Activated CD8-positive, alpha-beta memory T cell treated with anti-CD3 and anti-CD28 coated beads for 1 hour (primary cell): ENCODE measurements at places on chromosomes 3 and 15.

DNA sequence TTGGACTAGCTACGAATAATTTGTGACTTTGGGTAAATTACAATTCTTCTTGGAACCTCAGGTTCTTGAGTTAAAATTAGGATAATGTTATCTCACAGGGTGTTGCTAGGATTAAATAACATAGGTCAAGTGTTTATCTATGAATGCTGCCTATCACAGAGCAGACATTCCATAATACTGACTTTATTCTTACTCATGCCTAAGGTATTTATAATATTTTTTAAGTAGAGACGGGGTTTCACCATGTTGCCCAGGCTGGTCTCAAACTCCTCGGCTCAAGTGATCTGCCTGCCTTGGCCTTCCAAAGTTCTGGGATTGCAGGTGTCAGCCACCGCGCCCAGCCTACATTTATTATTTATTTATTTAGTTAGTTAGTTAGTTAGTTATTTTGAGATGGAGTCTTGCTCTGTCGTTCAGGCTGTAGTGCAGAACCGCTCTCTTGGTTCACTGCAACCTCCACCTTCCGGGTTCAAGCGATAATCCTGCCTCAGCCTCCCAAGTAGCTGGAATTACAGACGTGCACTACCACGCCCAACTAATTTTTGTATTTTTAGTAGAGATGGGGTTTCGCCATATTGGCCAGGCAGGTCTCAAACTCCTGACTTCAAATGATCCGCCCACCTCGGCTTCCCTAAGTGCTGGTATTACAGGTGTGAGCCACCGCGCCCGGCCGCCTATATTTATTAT, 741 bp upstream of the ZNF106 start:
- DNase-seq = no peak

DNA sequence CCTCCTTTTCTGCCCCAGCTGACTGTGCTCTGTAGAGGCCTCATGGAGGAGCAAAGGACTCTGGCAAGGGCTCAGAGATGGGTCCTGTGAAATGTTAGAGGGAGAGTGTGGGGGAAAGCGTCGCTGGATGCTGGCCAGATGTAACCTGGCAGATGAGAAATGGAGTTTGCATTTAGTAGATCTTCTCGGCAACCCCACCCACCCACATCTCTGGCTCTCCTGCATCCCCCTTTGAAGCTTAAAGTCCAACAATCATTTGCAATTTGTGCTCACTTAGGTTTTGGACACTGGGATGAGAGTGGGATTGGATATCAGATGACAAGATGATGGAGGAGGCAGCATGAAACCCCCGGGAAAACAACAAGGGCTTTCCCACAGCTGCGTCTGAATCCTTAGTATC, 523.6 kb upstream of the MCTP2 start:
- no peak for DNase-seq

- DNase-seq = no peak
Observed at GRCh38 chr15:70578196-70578595, 185.2 kb downstream of the UACA start.

DNA sequence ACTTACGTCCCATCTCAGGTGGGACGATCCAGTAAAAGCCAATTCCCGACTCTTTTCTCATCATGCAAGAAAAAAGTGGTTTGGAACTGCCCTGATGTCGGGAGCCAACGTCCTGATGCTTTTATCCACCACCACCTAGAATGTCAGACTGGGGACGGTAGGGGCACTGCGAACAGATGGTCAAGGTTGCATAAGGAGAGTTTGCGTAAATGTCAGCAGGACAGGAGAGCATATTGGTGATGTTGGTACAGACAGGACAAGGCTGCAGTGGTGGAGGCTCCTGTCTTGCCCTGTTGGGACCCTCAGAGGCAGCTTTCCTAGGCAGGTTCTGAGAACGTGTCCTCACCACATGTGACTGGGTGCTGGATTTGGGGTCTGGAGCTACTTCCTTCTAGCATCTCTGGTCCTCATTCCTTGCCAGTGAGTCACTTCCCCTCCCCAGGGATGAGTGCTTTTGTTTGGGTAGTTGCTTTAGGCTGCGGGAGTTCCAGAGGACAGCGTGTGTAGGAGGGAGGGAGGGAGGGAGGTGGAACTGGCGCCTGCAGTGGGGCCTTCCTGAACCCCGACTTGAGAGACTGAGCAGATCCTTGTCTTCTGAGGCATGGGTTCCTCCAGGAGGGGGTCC, 21.0 kb downstream of the THSD4 start:
- no peak for DNase-seq

GRCh38 chr3:31027191-31027761, 132.8 kb upstream of the GADL1 start:
- no peak for DNase-seq

DNA sequence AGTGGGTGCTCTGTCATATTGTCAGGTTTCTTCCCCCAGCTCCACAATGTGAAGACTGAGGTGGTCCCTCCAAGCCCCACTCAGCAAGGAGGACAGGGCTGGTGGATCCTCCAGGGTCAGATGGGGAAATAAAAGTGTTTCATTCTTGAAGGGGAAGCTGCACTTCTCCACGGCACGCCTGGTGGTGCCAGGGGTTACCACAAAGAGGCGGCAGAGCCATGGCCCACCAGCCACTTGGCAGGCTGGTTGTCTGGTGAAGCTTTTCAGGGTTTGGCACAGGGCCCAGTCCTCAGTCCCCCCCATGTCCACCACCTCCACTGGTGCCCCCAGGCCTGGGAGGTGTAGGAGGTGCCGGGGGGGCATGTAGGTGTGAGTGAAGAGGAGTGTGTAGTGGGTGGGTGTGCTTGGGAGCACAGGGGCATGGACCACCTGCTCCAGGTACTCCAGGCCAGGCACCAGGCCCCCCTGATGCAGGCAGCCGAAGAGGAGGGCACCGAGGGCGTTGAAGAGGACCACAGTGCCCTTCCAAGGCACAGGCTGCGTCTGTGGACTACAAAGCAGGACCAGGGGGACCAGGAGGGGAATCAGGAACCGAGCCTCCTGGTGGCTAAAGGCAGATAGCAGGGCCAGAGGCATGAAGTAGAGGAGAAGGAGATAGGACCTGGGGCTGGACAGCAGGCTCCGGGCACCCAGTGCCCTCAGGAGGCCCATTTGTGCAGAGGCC, 5.0 kb upstream of the NCBP2 start:
- DNase-seq = no peak

DNA sequence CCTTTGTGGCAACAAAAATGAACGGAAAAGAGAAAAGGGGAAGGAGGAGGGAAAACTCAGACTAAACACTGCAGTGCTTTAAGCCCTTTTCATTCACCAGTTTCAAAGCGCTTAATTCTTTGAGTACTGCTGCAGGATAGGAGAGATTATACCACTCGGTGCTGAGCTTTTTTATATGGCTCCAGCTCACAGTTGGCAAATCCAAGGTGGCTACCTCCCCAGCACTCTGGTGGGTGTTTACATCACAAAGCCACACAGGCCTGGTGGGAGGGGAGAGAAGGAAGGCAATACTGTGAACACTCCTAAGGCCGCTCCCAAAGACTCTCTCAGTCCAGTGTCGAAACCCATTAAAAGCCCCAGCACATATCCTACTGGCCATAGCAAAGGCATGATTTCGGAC, 191.4 kb downstream of the STT3B start:
- DNase-seq = no peak

GRCh38 chr15:70092464-70093027, 5.2 kb downstream of the TLE3 start:
- DNase-seq = no peak

- DNase-seq = no peak
Observed at GRCh38 chr3:24378313-24378712, 116.3 kb downstream of the THRB start.

DNA sequence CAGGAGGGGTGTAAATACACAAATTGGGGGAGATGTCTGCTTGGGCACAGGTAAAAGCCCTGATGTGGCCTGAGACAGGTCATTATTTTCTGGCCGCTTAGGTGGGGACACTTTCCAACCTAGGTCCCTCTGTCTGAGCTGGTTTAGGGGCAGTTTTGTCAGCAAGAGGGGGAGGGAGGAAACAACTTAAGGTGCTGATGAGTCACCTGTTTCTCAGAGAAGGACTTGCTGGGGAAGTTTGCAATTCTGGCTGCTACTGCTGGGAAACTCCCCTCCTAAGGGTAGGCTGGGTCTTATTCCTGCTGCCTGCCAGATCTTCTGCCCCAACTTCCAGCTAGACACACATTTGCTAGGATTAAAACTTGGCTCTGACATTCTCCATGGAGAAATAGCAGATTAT, 4.8 kb upstream of the RHOV start:
- DNase-seq = no peak

DNA sequence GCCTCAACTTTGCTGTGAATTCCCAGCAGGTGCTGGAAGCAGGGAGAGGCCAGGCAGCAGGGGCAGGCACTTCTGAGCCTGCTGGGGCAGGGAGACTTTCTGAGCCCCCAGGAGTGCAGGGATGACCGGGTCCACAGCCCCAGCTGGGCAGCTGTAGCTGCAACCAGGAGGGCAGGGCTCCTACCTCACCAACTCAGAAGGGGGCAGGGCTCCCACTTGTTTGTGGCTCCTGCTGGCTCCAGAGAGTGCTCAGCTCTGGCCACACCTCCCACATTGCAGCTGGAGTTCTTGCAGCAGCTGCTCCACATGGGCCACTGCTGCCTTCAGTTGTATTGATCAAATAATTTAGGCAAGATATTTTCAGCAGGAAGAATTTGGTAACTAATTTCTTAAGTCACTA, 812.3 kb downstream of the NSUN3 start:
- no peak for DNase-seq

GRCh38 chr15:82698711-82699345, 10.8 kb downstream of the AP3B2 start:
- no peak for DNase-seq

- DNase-seq = no peak
Observed at GRCh38 chr3:146162561-146162960, 1.6 kb upstream of the PLOD2 start.

DNA sequence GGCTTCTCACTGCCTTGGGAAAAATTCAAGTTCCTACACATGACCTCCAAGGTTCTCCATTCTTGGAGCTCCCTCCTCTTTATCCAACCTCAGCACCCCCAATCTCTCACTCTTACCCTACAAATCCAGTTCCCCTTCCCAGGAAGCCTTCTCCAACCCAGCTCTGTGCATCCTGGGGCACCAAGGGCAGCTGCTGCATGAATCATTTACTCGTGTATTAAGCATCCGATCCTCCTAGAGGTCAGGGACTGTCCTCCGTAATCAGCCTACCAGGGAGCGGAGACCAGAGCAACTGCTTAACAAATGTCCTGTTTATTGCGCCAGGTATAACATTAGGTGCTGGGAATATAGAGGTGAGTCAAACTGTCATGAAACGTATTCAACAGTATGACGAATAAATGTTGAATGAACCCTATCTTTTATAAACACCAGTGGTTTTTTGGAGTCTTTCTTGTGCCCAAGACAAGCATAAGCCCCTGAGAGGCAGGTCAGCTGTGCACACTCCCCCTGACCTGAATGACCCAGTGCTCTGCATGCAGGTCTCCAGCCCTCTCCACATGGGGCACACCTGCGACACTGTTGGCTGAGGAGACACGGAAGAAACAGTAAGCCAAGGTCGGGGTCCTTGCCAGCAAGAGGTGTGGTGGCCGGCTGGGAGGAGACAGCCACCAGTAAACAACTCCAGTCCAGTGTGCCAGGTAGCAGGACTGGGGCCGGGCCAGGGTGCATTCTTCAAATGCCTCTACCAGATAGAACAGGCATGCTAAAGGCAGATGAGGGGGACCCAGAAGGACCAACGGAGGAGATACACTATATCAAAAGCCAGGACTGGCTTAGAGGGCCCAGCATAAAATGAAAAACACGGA, 27.6 kb downstream of the ANP32A start:
- DNase-seq = no peak

GRCh38 chr3:171895900-171896299, 52.8 kb downstream of the TMEM212 start:
- DNase-seq = no peak

DNA sequence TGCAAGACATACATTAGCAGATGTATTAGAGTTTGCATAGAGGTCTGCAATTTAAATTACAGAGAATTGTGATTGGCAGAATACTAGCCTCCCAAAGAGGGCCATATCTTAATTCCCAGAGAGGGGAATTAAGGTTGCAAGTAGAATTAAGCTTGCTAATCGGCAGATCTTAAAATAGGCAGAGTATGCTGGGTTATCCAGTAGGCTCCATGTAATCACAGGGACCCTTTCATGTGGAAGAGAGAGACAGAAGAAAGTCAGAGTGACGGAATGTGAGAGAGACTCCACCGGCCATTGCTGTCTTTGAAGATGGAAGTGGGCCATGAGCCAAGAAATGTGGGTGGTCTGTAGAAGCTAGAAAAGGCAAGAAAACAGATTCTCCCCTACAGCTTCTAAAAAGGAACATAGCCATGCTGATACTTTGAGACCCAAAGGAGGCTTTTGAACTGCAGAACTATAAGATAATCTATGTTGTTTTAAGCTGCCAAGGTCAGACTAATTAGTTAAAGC, 38.8 kb downstream of the IMPG2 start:
- DNase-seq = no peak

DNA sequence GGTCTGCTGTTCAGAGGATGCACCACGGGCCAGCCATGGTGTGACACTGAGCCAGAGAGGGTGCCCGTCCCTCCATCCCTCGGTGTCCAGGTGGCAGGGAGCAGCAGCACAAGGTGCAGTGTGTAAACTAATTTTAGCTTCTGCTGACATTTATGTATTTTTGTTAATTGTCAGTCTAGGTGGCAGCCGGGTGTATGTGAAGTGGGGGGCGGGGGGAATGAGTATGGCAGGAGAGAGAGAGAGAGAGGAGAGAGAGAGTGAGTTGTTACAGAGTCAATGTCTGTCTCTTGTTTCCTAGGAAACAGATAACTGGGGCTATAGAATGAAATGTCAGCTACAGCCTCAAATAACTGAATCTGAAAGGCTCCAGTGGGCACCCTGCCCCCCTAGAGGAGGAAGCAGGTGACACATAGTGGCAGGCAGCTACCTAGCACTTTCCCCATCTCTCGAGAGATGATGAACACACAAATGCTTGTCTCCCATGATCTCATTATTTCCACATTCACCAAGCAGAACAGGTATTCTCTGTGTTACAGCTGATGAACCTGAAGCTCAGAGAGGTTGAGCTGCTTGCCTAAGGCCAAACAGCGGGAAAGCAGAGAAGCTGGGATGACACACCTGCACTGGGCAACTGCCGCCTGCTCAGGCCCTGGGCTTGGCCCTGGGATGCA, 24.7 kb downstream of the RASGRF1 start:
- DNase-seq = no peak

- DNase-seq = no peak
Observed at GRCh38 chr3:43073116-43073835, 32.6 kb downstream of the POMGNT2 start.

DNA sequence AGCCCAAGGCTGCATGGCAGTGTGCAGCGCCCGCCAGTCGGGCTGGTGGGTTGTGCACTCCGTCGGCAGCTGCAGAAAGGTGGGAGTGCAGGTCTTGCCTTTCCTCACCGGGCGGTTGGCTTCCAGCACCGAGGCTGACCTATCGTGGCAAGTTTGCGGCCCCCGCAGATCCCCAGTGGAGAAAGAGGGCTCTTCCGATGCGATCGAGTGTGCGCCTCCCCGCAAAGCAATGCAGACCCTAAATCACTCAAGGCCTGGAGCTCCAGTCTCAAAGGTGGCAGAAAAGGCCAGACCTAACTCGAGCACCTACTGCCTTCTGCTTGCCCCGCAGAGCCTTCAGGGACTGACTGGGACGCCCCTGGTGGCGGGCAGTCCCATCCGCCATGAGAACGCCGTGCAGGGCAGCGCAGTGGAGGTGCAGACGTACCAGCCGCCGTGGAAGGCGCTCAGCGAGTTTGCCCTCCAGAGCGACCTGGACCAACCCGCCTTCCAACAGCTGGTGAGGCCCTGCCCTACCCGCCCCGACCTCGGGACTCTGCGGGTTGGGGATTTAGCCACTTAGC, 4.3 kb downstream of the ISL2 start:
- DNase-seq = no peak
